Fibroblast of skin of left quadriceps (primary cell): ENCODE measurements at places on chromosomes 2 and 18.
A peak's percentile ranks its signal among the peaks of the same experiment; 100 is the strongest.

- DNase-seq = no peak
These were observed 13.3 kb upstream of the GALNT14 start for GRCh38 chr2:31151501-31151900.

GRCh38 chr2:985317-985898 is 34.8 kb downstream of the SNTG2 start:
- DNase-seq = no peak

- no peak for DNase-seq
These were observed 536.7 kb downstream of the TNS1 start for GRCh38 chr2:217466104-217466503.

DNA sequence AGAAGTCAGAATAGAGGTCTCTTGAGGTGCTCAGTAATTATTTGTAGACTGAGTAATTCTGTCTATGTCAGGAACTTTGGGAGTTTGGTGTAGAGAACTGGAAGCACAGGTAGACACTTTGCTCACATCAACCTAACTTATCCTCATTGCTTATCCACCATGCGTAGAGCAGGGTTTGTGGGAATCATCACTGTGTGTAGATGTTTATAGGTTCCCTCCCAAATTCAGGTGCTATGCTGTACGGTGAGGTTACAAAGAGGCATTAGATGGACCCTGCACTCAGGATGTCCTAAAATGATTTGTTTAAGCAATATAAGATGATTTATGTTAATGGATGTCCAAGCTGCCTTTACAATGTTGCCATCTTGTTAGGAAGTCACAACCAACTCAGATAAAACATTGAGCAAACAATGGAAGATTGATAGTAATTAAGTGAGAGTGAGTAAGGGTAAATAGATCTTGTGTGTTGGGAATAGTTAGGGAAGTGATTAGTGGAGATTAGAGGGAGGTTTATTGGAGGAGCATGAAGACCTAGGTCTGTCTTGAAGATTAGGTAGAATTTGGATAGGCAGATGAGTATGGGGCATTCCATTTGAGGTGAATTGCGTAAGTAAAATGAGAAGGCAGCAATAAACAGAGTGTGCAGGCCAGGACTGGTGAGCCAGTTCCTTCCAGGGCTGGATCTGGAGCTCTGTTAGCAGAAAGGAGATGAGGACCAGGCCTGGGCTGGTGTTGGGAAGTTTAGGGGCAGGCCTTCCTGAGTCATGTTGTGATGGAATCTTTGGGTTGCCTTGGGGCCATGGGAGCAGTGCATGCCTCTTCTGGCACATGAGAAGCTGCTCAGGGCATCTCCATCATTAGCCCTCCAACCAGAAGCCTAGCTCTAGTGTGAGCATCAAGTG is 12.1 kb downstream of the EPAS1 start:
- no peak for DNase-seq

GRCh38 chr2:222057347-222058073 is 241.3 kb downstream of the PAX3 start:
- DNase-seq = no peak

- DNase-seq = no peak
These were observed 616 bp upstream of the RBMS1 start for GRCh38 chr2:160494201-160494644.

DNA sequence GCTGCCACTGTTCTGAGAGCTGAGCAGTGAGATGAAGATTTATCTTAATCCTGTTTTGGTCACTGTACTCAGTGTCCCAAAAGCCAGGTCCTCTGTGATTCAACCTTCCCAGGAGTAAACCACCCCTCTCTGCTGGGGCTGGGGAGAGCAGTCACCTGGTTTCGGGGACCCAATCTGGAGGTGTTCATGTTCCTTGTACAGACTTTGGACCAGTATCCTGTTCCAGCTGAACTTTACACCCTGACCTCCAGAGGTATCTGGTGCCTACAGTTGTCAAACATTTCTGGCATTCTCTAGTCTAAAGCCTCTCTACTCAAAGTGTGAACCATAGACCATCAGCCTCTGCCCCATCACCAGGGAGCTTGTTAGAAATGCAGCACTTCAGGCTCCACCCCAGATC is 22.1 kb downstream of the CERS6 start:
- DNase-seq = no peak

GRCh38 chr2:232581725-232582124 is 31.2 kb downstream of the EIF4E2 start:
- DNase-seq = no peak

GRCh38 chr2:58514252-58514651 is 273.1 kb upstream of the FANCL start:
- DNase-seq = no peak

GRCh38 chr2:6896930-6897759 is 19.6 kb downstream of the RSAD2 start:
- no peak for DNase-seq

DNA sequence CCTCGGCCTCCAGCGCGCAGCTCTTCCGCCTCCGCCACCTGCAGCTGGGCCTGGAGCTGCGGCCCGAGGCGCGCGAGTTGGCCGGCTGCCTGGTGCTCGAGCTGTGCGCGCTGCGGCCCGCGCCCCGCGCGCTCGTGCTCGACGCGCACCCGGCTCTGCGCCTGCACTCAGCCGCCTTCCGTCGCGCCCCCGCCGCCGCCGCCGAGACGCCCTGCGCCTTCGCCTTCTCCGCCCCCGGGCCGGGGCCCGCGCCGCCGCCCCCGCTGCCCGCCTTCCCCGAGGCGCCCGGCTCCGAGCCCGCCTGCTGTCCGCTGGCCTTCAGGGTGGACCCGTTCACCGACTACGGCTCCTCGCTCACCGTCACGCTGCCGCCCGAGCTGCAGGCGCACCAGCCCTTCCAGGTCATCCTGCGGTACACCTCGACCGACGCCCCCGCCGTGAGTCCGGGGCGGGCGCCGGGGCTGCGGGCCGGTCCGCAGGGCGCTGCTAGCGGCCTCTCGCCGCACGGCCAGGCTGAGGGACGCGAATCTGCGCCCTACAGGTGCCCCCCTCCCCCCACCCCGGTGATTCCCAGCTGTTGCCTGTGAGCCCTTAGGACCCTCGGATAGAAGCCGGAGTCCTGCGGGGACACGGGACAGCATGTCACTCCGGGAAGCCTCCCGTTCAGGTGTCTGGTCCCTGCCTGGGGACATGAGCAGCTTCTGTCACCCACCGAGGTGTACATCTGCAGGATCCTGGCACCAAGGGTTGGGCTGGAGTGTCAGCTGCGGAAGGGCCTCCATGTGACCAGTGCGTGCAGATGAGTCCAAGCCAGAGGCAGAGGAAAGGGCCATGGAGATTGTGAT is 616 bp downstream of the RNPEPL1 start:
- no peak for DNase-seq

DNA sequence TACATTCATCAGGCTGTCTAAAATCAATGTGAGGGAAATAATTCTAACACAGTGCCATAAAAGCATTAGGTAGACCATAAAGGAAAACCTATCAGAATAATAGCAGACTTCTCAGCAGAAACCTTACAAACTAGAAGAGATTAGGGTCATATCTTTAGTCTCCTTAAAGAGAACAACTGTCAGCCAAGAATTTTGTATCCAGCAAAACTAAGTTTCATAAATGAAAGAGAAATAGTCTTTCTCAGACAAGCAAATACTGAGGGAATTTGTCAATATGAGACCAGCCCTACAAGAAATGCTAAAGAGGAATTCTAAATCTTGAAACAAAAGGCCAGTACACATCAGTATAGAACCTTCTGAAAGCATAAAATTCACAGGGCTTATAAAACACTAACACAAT is 482.0 kb downstream of the SATB2 start:
- no peak for DNase-seq

DNA sequence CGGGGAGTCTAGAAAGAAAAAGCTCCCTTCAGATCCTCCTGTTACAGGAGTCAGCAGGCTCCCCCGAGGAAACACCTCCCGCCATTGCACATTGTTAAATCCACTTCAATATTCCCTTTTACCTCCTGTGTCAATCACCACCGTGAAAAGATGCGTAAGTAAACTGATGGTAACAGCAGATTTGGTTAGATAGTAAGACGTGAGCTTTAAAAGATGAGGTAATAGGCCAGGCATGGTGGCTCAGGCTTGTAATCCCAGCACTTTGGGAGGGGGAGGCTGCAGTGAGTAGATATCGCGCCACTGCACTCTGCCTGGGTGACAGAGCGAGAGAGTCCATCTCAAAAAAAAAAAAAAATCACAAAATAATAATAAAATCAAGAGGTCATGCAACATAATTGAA is 15.2 kb upstream of the NCL start:
- no peak for DNase-seq

DNA sequence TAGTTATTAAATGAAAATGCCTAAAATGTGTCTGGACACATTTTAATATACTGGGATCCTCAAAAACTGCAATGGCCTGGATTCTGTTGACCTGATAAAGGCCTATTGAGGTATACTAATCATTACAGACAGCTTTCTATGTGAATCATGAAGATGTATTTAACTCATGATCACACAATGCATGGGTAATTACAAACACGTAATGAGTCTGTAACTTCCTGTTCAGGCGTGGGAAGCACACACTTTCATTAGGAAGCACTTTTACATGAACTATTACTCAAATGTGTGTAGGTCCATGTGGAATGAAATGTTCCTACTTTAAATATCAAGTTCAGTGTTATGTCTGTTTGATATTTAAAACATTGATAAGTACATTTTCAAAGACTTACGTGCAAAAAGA is 108.7 kb downstream of the NCKAP5 start:
- no peak for DNase-seq

GRCh38 chr18:3906116-3906750 is 456.3 kb downstream of the TGIF1 start:
- no peak for DNase-seq

- DNase-seq = no peak
These were observed 102.5 kb upstream of the PIEZO2 start for GRCh38 chr18:11251891-11252270.

DNA sequence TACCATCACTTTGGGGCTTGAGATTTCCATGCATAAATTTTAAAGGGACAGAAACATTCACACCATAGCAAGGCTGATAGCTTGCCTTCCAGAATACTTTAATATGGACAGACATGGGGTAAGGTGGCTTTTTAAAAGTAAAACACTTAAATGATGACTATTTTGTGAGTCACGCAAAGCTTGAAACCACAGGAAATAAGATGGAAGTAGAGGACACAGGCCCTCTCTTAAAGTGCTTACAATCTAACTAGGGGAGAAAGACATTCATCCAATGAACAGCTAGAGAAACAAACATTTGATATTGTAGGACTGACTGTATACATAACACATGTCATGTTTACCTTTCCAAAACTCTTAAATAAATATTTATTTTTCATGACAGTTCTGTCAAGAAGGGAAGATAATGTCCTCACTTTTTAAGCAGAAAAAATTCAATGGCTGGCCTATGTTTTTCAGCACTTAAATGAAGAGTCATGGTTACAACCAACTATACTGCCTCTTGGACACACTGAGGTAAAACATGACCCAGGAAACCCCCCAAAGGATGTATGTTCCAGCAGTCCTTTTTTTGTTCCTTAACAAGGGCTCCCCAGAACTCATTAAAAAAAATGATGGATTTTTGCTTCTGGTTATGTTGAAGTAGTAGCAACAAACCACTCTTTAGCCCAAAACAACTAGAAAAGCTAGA is 120.0 kb upstream of the RBMS1 start:
- peak; percentile 56 for DNase-seq

- no peak for DNase-seq
These were observed 515.3 kb upstream of the MEX3C start for GRCh38 chr18:51712821-51713220.

DNA sequence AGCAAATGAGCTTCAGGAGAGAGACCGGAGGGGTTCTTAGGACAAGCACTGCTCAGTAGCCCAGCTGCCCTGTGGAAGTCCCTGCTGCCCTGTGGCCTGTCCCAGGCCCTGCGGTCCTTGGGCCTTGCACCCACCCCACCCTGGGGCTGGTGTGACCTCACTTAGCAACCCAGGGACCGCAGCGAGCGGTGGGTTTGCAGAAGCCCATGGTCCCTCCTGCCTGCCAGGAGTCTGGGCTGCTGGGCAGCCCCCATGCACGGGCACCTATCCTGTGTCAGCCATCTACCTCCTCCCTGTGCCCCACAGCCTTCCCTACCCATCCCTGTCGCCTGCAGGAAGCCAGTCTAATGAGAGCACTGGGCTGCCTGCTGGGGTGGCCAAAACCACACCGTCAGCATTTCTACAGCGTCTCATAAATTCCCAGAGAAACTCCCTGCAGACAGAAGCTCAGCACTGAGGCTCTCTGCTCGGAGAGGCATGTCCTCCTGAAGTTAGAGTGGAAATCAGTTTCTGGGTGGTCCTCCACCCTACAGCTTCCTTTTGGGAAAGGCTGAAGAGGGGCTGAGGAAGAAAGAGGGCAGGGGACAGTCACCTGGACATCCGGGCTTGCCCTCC is 231.1 kb upstream of the HS6ST1 start:
- peak; percentile 20 for DNase-seq

DNA sequence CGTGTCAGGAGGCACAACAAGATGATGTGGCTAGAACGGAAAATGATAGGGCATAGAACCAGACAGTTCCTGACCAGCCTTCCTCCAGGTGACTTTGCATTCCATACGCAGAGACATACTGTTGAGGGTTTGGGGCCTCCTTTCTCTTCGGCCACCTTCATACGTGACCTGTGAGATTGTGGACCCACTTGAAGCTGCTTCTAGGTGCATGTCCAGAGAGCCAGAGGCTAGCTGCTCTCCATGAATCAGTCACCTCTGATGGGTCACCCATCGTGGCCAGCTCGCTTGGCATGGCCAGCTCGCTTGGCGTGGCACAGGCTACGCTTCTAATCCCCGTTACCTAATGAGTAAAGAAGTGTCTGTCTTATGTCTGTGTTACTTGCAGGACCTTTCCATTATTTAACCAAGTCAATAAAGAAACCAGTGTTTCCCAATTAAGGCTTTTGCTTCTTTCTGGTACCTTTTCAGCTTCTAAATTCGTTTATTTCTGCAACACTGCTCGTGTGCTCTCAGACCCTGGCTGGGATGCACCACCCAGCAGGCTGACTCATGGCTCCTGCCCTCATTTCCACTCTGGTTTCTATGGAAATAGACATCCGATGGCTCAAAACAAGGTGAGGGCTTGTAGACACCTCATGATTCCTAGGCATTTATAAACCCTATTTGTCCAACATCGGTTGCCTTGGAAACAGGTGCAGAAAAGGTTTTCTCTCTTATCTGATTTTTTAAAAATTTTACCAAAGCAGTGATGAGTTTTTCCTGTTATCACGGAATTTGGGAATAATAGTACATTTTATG is 86.7 kb upstream of the B3GNT7 start:
- DNase-seq = no peak

DNA sequence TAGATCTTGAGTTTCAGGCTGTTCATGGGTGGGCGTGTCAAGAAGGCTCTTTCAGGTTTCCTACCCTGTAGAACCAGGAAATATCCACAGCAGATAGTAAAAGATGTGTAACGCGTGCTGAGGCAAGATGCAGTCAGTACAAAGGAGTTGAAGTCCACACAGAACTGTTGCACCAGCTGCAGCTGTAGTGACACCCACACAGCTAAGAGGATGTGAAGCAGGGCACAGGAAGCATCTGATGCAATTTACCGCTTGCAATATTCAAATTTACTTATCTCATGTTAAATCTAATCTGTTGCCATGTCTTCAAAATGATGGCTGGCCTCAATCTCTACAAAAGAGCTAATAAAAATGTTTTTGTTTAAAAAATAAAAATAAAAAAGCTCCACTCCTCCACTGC is 132.8 kb downstream of the ARHGAP15 start:
- DNase-seq = no peak

- DNase-seq = no peak
These were observed 196.0 kb upstream of the HDAC4 start for GRCh38 chr2:239596792-239597191.

GRCh38 chr2:229578052-229578846 is 136.1 kb downstream of the DNER start:
- no peak for DNase-seq
